ENCODE measurements at places on chromosomes 1 and 21. TPM values are rescaled to one million over a fixed set of nuclear protein-coding genes. Genes with fewer than 3 reads are reported as not detected.
A peak's percentile ranks its signal among the peaks of the same experiment; 100 is the strongest.

Gene TCHH
- not detected for total RNA-seq

Gene PTGFRN
- total RNA-seq: not detected

GRCh38 chr1:177306981-177307380, 136.2 kb downstream of the BRINP2 start:
- DNase-seq: no peak

DNA sequence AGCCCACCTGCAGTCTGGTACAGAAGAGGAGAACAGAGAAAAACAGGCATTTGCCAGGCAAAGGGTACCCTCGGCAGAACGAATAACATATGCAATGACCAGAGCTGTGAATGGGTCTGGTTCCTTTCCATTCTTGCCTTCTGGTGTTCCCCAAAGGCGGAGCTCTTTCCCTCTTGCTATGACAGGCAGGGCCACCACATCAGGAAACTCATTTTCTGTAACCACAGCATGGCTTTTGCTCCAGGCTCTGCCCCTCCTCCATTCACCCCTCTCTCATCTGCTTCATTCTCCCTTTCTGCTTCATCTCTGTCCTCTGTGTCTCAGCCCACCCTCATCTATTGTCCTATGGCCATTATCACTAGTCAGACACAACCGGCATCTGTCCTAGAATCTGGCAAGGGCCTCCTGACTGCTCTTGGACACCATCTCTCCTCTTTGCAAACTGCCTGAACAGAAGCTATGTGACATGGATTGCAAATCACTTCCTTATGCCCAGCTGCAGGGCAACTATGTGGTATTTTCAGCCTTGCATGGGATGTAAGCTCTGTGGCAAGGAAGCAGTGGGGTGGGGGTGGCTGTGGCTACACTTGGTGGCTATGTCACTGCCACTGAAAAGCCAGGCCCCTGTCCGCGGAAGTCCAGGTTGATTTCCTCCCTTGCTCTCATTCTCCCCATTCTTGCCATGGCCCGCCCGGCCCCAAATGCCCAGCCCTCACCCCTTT, 78.8 kb upstream of the ABCD3 start:
- no peak for DNase-seq

DNA sequence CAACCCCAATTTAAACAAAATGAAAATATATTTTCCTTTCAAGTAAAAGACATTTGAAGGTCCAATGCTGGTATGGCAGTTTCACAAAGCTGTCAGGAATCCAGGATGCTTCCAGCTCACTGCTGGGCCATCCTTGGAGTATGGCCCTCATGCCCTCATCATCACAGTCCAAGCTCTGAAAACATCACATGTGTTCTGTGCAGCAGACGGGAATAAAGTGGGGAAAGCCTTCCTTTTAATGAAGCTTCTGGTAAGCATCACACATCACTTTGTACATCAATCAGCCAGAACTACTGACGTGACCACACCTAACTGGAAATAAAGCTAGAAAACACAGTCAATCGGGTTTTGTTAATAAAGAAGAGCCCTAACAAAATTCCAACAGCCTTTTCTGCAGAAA, 22.7 kb downstream of the CDC42BPA start:
- no peak for DNase-seq

GRCh38 chr1:7136166-7136953, 351.1 kb downstream of the CAMTA1 start:
- DNase-seq: no peak

Gene MEX3A
- 5.3 TPM for total RNA-seq

DNA sequence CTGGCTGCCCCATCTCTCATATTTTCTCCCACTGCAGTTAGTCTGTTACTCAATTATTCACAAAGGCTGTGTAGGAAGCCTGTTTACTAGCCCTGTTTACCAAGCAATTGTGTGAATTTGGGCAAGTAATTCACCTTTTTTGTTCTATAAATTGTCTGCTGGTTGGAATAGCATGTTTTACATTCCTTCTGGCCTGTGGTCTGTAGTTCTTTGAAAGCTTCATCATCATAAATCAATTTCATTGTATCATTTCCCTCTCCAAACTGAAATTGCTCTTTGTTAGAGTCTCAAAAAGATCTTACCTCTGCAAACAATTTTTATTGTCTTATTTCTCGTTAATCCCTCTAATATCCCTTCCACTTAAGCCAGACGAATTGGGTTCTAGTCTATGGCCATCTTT, 1059.5 kb upstream of the ADGRL4 start:
- no peak for DNase-seq

DNA sequence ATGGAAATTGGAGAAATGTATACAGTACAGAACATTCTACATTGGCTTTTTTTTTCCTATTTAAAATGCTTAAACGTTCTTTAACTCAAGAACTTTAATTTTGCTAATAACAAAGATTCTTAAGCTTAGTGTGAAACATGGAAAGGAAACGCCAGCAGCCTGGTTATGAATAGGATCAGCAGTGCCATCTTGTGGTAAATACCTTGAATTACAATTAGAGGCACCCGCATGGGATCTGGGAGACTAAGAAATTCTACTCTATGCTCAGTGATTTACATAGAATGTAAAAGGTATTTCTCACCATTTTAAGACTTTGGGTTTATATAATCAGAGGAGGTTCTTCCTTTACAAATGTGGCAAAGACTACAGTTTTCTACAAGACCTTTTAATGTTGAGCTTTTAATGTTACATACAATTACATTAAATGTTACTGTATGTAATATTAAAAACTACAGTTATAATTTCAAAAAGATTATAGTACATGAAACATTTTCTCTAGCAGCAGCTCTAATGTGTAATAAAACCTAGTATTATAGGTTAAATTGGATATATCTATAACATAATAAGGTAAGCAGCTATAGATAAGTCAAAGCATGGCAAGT, 32.1 kb upstream of the APOBEC4 start:
- peak; percentile 69 for DNase-seq

Gene KRTAP19-6
- total RNA-seq: not detected

- DNase-seq: no peak
Observed at GRCh38 chr1:36731226-36732014, 248.7 kb upstream of the CSF3R start.

DNA sequence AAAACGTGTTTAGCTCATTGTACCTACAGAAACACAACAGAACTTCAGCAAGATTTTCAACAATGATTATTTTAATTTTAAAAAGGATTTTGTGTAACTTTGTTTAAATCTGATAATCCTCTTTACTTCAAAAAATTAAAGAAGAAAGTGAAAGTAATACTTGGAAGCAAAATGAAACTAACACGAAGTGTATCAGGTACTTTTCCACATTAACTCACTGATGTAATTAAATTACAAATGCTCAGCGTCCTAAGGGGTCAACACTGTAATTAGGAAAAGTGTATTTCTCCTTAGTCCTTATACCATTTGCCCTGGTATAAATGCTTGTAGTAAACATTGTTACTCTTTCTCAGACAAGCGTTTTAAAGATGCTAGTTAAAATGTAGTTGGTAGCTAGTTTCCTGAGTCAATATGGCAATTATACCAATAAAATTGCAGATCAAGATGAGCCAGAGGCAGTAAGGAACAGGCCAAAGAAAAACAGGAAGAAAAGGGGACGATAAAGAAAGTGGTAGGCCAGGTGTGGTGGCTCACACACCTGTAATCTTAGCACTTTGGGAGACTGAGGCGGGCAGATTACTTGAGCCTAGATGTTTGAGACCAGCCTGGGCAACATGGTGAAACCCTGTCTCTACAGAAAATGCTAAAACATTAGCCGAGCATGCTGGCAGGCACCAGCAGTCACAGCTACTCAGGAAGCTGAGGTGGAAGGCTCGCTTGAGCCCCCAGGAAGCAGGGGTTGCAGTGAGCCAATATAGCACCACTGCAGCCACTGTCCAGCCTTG, 553.0 kb downstream of the SMYD3 start:
- DNase-seq: peak; percentile 71

Gene PADI4
- 0.19 TPM for total RNA-seq

Gene PRDM16
- not detected for total RNA-seq

DNA sequence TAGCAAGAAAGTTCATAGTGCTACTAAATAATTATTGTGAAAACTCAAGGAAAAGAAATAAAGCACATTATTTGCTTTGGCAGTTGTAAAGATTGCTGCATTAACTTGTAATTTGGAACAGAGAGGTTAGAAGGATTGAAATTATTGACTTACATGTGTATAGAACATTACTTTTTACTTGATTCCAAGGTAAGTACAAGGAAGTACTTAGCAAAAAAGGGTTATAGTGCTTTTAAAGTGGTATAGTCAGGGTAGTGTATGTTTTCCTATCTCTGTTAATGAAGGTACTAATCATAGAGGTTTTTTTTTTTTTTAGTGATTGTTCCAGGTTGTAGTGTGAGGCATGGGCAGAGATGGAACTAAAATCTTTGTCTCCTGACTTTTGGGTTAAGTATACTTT, 29.4 kb downstream of the MAN1A2 start:
- no peak for DNase-seq

DNA sequence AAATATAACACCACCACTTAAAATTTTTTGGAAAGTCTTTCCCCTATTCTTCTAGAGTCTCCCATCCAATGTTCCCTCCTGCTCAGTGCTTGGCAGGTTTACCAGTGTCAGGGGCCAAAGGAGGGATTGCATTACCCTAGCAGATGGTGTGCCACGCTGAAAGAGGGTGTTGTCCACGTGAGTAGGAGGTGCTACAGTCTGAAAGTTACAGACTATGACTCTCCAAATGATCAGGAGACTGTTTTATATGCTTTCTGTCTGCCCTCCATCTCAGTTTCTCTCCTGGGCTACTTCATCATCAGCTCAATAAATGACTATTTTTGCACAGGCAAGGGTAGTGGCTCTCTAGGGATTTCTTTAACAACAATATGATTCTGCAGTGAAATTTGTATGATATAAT, 31.3 kb upstream of the ANGPTL7 start:
- DNase-seq: no peak

DNA sequence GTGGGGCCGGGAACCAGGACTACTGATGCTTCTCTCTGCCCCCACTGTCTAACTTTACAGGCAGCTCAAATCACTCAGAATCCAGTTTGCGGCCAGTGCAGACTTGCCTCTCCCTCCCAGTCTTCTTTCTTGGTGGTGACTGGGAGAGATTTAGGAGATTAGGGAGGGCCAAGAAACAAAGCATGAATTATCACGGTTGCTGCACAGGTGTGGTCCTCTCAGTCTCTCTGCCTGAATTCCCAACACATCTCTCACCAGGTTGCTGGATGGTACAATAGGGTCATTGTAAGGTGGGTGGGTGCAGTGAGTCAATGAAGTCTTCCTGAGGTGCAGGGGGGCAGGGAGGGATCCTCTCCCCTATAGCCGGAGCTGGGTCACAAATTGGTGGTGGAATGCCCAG, 12.6 kb downstream of the S100A11 start:
- no peak for DNase-seq

GRCh38 chr1:200231787-200232231, 178.0 kb downstream of the ZNF281 start:
- DNase-seq: no peak

- no peak for DNase-seq
Observed at GRCh38 chr1:23625929-23626535, 65.6 kb upstream of the RPL11 start.

- no peak for DNase-seq
Observed at GRCh38 chr1:35939484-35939883, 8.6 kb downstream of the AGO3 start.

Gene FAM110D
- not detected for total RNA-seq

Gene KCNAB2
- 120 TPM for total RNA-seq

Data from OCI-LY7 (cell line).